ENCODE measurements at places on chromosomes 1 and 21.

- no peak for DNase-seq
Observed at GRCh38 chr1:6979003-6979613, 193.9 kb downstream of the CAMTA1 start.

- DNase-seq = no peak
Observed at GRCh38 chr1:63843010-63843409, 69.2 kb downstream of the ROR1 start.

- DNase-seq = no peak
Observed at GRCh38 chr1:181152892-181153633, 64.6 kb downstream of the IER5 start.

DNA sequence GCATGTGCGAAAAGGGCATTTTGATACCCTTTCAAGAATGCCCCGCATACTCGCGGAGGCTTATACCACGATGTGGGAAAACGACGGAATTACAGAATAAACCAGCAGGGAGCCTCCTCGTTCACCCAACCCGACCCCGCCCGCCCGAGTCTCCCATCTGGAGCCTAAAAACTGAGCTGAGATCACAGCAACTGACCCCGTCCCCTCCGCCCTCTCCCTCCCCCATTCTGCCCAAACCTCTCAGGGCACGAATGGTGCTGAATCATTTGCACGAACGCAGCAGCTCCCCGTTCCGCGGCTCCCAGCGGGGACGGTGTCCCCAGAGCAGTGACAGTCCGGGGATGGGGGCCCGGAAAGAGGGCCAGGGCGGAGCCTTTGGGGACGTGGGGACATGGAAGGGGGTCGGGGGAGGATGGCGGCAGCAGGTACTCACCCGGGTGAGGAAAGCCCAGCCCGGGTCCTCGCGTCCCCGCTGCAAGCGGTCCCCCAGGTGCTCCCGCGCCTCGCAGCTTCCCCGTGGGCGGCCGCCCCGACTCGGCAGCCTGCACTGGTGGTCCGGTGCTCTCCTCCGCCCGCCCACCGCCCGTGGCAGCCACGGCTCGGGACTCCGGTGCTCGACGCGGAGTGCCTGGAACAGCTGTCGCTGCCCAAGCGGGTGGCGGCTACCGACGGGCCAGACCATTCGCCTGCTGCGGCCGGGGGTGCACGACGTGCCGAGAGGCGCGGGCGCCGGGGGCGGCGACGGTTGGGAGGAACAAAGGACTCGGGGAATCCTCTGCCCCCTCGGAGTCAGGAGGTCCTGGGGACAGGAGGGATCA is at the start of gene TTLL7:
TTLL7 (minus strand) TSS at position 635 of the 818 bp plus-strand sequence. CDS start 46,921 bp downstream, outside the sequence.
- DNase-seq = peak; percentile 40

DNA sequence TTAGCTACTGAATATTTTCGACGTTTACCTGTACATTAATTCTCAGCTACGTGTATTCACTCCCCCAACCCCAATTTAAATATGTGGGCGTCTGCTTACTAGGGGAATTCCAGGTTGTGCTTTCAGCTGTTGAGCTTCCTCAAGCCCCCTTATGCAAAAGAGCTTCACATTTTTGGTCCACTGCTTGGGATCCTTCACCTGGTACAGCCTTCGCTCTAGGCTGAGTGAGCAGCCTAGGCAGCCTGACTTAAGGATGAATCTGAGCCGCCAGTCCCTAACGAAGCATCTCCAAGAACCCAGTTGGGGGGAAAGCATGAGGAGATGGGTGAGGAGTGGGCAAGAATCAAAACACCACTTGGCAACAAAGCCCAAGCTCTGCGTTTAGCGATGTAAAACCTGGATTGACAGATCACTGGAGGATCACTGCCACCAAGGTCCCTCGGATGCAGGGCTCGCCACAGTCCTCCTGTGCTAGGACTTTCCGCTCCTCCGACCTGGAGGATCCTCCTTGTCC is 674 bp downstream of the BCL10 start:
- no peak for DNase-seq

DNA sequence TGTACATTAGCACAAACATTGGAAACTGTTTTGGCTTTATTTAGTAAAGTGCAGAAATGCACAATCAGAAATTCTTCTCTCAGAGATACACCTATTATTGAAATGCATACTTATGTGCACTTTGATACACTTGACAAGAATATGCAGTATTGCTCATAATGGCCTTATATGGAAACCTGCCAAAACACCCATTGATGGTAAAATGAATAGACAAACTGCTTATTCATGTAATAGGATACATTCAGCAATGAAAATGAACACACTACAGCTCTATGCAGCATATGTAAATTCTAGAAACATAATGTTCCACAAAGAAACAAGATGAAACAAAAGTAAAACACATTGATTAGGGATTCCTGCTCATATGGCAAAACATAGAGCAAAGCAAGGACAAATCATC is 223.9 kb downstream of the S1PR1 start:
- no peak for DNase-seq

DNA sequence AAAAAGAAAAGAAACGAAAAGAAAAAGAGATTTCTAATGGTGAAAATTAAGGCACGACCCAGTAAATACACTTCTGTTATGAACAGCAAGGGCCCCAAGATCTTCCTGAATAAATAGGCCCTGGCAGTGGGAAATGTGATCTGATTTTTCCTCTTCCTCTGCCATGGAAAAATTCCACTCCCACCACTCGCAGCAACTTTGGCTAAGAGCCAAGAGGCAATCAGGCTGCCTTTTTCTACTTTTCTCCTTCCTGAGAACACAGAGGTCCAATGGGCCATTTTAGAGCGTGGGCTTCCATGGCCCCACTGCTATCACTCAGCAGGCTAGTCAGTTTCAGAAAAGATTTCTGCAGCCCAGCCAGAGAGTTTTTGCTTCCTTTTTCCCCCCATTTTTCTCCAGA is 33.7 kb upstream of the AK4 start:
- no peak for DNase-seq

DNA sequence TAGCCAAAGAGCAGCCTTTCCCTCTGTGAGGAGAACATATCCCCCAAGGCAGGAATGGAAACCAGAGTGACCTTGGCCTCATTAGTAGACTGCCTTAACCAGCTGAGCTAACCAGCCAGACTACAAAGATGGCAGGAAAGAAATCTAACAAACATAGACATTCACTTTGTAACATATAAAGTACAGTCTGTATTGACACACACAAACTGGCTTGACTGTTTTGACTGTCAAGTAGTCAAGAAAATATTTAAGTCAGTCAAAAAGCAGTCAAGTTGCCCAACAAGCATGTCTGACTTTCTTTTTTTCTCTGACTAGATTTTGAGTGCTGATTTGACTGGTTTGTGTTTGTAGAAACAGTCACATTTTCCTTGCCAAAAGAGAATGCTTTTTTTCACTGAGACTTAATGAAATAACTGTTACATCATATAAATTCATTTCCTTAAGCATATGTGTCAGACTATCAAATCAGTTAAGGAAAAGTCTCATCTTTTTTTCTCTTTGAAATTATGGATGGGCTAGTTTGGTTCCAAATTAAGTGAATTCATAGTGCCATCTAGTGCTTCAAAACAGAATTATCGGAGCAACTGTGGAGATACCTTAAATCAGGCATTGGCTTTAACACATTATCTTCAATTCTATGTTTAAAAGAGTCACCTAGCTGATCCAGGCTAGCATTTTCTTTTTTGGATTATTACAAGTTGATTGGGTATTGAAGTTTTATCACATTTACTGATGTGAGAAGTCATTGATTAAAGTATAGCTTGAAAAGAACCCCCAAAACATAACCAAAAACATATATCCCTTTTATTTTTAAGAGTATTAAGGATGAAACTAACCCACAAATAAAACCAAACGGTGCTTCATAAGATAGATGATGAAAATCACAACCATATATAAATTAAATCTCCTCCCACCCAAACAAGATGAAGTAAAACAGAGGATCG is 75.0 kb downstream of the ATP6V1G3 start:
- no peak for DNase-seq

- no peak for DNase-seq
Observed at GRCh38 chr1:192086644-192087043, 71.6 kb upstream of the RGS18 start.

- DNase-seq = no peak
Observed at GRCh38 chr1:230143534-230143933, 76.5 kb downstream of the GALNT2 start.

DNA sequence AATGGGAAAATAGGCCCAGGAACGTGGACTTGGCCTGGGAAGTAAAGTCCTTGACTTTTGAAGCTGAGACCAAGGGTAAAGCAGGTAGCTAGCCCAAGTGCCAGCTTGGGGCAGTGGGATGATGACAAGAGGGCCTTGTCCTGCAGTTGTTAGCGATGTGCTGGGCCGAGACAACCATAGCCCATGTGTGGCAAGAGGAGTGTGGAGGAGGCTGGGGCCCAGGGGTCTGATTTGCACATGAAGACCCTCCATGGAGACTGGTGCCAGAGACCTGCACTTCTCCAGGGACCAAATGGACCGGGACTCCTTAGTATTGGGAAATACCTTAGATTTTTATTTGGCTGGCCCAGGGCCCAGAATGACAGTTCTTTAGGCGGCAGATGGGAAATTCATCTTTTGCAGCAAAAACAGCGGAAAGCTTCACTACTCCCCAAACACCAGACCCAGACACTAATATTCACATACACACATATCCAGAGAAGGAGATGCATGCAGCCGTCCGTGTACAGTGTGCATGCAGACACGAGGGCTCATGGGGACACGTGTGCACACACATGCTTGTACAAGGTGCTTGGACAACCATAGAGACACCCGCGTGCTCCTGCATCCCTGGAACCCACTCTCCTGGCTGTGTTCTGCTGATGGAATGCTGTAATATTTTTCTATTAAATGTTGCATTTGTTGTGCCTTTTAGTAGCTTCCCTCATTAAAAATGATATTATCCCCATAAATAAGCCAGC is 78.1 kb upstream of the CSF3R start:
- no peak for DNase-seq

DNA sequence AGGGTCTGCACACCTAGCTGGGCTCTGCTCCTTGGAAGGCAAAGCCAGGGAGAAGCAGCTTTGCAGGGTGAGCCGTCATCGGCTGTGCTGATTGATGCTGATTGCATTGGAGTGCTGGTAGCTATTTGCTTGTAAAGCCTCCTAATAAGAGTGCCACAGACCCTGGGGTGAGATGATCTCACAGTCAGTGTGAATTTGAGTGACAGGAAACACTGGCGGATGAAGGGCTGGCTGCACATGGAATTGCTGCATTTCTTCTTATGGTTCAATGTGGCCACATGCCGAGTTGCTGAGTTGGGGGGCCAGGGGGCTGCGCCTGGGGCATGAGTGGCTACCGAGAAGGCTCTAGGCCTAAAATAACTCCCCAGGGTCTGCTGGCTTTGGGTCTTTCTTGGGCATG is 138.2 kb upstream of the CACNA1E start:
- DNase-seq = no peak

DNA sequence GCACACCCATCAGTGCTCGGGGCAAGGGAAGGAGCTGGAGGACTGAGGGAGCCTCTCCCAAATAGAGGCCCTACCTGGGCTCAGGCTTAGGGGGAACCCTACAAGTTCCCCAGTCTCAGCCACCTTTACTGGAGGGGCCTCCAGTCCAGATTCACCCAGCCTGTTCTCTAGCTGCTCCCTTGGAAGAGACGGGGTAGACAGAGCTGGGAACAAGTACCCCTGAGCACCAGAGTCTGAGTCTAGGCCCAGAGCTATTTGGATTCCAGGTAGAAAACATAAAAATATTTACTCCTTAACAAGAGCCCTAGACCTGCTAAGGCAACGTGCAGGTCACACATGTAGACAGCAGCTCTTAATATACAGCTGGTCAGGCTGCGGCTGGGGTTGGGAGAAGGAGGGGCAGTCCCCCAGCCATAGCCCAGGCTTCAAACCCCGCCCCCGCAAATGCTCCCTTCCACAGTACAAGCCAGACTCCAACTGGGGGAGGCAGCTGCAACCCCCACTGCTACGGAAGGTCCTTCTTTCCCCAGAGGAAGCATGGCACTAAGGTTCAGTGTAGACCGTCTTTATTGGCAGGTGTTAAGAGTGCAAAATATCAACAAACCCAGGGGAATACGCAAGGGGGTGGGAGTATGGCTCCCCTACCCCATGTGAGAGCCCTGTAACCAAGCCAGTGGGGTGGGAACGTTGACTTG is 8.0 kb downstream of the TENT5B start:
- no peak for DNase-seq

GRCh38 chr1:56715156-56715555 is 70.0 kb downstream of the PRKAA2 start:
- DNase-seq = no peak

- no peak for DNase-seq
Observed at GRCh38 chr1:179253286-179253972, 24.0 kb upstream of the ABL2 start.

- no peak for DNase-seq
Observed at GRCh38 chr1:63134501-63135173, 187.7 kb upstream of the FOXD3 start.

- no peak for DNase-seq
Observed at GRCh38 chr1:222232842-222233241, 315.1 kb downstream of the HHIPL2 start.

DNA sequence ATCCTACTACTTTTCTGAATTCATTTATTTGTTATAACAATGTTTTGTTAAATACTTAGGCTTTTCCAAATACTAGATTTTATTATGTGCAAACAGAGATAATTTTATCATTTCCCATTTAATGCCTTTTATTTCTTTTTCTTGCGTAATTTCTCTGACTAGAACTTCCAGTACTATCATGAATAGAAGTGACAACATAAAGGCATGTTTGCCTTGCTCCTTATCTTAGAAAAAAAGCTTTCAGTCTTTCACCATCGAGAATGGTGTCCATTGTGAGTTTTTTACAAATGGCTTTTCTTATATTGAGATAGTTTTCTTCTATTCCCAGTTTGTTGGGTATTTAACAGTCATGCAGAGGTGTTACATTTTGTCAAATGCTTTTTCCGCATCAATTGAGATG is 453.1 kb upstream of the ZP4 start:
- no peak for DNase-seq

DNA sequence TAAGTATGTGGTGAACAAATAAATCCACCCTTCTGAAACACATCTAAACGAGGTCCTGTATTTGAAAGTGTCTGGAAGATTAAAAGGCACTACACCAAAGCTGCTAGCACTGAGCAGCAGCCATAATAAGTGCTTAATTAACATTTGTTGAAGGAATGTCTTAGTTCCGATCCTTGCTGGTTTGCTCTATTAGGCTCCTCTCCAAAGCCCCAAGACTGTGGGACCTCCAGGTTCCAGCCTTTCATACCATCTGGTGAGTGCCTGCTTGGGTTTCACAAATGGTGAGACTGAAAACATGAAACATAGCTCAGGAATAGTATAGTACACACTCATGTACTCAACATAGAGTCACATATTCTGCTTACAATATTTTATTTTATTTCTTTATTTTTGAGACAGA is 640 bp upstream of the CYP2J2 start:
- no peak for DNase-seq

Data from SW 1271 (cell line).